Stimulated activated CD4-positive, alpha-beta T cell treated with anti-CD3 and anti-CD28 coated beads, TNF-alpha, amount 100 ng/mL, for 48 hours (primary cell): ENCODE measurements at places on chromosomes 1 and 21.

- DNase-seq = no peak
Observed at GRCh38 chr1:180272395-180272794, 42.3 kb downstream of the LHX4 start.

GRCh38 chr1:162197615-162198421 lies 128.3 kb downstream of the NOS1AP start:
- no peak for DNase-seq

DNA sequence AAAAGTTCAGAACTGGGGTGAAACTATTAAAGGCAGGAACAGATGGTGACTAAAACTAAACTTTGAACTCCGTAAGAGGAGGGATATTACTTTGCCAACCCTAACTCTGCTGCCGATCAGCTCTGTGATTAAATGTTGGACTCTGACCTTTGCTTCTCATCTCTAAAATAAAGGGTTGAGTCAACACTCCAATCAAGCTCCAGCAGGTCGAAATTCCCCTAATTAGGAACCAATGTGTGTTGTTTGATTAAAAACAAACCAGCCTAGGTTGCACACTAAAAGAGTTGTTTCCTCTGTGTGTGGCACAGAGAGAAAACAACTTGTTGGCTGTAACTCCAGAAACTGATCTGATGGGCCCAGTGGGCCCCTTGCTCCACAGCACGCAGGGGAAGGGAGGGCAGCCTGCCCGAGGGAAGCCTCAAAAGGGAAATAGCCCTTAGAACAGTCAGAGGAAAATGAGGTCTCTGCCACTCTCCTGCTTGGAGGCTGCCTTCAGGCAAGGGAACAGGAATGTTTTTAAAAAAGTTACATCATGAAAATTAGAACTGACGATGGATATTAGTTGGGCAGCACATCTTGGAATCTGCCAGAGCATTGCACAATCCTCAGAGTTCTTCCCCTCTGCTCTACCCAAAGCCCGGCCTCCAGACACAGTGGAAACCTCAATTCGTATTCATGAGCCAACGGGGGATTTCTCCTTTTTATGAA lies 69.3 kb downstream of the KCTD3 start:
- DNase-seq = no peak

DNA sequence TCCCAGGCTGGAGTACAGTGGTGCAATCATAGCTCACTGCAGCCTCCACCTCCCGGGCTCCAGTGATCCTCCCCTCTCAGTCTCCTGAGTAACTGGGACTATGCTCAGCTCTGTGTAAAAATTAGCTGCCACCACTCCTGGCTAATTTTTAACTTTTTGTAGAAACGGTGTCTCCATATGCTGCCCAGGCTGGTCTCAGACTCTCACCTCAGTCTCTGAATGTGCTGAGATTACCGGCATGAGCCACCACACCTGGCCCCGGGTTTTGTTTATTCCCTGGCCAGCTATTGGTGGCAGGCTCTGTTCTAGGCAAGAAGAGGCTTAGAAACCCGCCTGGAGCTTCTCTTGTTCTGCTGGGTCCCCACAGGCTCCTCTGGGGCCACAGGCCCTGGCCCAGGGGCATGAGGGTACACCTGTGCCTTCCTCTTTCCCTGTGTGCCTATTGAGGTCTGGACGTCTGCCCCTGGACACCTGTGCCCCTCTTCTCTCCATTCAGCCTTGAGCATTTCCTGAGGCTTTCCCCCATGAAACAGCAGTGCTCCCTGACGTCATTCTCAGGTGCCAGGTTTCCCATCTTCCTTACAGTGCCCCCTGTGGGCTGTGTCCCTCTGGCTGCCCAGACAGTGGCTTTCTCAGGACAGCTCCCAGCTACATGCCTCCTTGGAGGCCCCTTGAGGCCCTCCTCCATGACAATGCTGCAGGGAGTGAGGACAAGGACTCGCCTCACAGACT lies 57.5 kb downstream of the PCP4 start:
- no peak for DNase-seq

DNA sequence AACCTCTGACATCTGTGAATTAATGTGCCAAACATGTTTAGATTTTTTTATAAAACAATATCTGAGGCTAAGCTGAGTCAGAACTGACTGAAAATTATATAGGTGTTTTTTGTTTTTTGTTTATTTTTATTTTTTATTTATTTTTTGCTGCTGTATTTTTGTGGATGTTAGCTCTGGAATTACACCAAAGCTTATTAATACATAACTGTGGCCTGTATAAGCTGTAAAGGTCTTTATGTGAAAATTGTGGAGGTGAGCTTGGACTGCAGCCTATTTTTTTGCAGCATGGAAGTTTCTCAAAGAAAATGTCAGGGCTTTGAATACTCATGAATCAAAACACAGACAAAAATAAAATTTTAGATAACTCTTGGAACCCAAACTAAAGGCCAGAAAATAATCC lies 199.8 kb downstream of the CHRM3 start:
- no peak for DNase-seq

- no peak for DNase-seq
Observed at GRCh38 chr1:77881061-77881460, 7.4 kb upstream of the NEXN start.

GRCh38 chr1:228017356-228018124 lies 10.7 kb downstream of the WNT3A start:
- DNase-seq = no peak

DNA sequence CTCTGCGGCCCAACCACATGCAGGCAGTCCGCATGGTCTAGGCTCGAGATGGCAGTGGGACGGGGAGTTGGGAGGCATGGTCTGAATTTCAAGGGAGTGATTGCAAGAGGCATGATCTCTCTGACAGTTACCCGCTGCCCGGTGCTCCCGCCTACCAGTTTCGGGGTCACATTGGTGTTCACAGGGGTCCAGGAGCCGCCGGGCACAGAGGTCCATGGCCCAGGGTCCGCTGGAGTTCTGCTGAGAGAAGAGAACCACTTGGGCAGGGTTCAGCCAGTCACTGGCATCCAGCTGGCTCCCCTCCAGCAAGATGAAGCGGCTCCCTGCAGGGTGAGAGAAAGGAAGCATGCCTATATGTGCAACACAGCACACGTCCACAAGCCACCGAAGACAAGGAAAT lies 141.3 kb downstream of the ASTN1 start:
- no peak for DNase-seq
